ENCODE measurements at places on chromosomes 5 and 9.

GRCh38 chr9:94703488-94704140 is 22.9 kb upstream of the AOPEP start:
- DNase-seq, result no peak

GRCh38 chr9:127081250-127082185 is 40.9 kb downstream of the ANGPTL2 start:
- DNase-seq, result no peak

DNA sequence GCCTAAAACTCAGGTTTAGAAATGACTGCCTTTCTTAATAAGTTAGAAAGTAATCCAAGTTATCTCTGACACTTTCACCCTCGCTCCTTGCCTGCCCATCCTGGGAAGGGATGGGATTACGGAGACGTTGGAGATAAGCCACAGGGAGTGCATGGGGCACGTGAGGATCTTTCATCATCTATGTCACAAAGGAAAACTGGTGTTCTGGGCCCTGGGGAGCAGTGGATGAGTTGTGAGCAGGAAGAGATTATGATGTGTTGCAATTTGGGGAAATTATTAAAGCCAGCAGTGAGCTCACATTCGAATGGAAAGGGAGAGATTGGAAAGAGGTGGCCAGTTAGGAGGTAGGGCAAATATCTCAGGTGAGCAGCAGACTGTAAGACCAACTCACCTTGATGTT is 12.8 kb downstream of the AFAP1L1 start:
- DNase-seq, result no peak

DNA sequence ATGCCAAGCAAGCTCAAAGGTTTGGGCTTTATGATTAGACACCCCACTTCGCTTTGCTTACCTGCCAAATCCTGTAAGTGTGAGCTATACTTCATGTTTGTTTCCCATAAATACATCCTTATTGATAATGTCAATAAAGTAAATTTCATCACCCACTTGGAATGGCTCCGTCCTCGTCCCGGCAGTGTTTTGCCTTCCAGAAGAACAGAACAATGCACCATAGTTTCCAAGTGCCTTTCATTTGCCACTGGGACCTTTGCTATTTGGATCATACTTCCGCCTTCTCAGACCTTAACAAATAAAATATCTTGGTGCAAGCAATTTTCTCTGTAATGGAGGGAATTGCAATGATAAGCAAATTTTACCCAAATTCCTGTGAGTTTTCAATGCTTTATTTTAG is 229.3 kb downstream of the PIK3R1 start:
- no peak for DNase-seq

- no peak for DNase-seq
Observed at GRCh38 chr5:157582731-157583620, 7.4 kb upstream of the ADAM19 start.

DNA sequence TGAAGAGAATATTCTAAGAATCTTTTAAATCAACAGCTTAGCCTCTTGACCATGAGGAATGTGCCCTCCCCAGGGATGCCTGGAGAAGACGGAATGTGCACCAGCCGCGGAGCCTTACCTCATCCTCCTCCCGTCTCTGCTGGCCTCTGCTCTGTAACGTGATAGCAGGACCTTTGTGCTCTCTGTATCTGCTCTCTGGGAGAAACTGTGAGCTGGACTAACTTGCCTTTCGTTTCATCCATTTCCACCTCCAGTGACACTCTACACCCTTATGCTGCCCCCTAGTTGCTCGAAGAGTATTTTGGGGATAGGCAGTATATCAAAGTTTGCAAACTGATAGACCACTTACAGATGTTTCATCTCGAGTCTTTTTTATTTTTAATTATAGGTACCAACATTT is 141.4 kb downstream of the NPR3 start:
- DNase-seq, result no peak

DNA sequence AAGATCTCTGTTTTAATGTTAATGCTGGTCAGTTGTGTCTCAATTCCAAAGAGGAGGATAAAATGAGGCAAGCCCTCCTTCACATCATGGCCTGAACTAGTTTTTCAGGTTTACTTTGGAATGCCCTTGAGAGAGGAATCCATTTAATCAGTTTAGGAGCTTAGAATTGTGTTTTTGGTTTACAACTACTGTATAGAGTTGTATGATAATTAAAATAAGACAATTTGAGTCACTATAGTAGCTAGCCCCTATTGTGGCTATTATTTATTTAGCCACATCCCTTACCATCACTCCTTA is 107.8 kb upstream of the PRLR start:
- no peak for DNase-seq

GRCh38 chr9:3329361-3329760 is 196.4 kb downstream of the RFX3 start:
- no peak for DNase-seq

GRCh38 chr9:11356067-11356466 is 743.3 kb upstream of the PTPRD start:
- no peak for DNase-seq

GRCh38 chr9:14314424-14314928 is 535 bp upstream of the NFIB start:
- no peak for DNase-seq

DNA sequence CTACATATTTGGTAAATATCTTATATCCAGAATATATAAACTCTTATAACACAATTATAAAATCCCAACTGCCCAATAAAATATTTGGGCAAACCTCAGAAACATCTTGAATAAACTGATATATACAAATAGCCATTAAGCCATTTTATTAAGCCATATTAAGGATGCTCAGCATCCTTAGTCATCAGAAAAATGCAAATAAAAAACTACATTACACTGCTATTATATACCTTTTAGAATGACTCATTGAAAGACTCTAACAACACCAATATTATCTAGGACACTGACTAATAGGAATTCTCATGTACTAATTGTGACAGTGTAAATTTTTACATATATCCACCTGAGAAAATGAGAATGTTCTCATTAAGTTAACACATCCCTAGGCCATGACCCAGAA is 77.8 kb downstream of the CDH10 start:
- no peak for DNase-seq

DNA sequence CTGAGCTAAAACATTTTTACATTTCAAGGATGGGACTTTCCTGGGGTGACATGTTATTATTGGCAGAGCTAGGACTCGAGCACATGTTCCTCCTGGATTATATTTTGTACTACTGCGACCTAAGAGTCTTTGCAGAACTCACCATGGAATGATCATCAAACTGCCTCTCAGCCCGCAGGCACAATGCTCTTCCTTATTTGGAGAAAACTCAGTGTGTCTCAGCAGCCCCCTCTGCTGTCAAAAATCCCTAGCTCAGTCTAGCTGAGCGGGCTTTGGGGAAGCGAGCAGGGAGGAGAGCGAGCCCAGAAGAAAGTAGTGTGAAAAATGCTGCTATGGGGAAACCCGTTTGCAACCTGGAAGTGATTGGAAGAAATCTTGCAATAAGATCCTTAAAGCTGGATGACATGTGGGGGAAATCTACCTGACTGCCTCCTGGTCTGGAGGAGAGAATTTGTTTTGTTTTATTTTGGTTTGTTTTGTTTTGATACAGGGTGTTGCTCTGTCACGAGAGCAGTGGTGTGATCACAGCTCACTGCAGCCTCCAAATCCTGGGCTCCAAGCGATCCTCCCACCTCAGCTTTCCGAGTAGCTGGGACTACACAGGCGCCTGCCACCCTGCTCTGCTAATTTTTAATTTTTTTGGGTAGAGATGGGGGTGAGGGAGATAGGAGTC is 89.9 kb upstream of the CLINT1 start:
- peak; percentile 4 for DNase-seq

- no peak for DNase-seq
Observed at GRCh38 chr9:96565671-96566497, 53.8 kb downstream of the CDC14B start.

DNA sequence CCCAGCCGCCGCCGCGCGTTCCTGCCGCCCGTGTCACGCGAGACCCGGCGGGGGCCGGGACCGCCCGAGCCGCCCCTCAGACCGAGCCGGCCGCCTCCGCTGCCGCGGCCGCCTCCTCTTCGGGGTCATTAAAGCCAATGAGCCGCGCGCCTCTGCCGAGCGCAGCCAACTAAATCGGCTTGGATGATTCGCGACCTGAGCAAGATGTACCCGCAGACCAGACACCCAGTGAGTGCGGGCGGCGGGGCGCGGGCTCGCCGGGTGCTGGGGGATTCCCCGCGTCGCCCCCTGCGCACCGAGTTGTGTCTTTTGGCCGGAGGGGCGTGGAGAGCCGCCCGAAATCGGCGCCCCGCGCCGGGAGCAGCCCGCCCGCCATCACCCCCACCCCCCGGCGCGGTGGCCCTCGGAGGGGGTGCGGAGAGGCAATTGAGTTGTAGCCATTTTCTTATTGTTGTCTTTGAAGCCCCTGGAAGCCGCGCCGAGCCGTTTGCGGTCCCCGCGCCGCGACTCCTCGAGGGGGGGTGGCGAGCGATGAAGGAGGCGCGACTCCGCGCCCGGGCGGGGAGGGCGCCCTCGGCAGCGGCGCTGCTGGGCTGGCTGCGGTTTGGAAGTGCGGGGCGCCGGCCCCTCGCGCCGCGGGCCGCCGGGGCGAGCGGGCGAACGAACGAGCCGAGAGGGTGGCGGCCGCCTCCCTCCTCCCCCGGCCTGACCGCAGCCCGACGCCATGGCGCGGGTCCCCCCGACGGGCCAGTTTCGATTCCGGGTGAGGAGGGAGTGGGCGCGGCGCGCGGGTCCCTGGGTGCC is 1.0 kb downstream of the TLE4 start:
- DNase-seq, result no peak

GRCh38 chr5:172593721-172594235 is 47.3 kb upstream of the NEURL1B start:
- no peak for DNase-seq

- no peak for DNase-seq
Observed at GRCh38 chr9:131731644-131732043, 8.2 kb downstream of the RAPGEF1 start.

DNA sequence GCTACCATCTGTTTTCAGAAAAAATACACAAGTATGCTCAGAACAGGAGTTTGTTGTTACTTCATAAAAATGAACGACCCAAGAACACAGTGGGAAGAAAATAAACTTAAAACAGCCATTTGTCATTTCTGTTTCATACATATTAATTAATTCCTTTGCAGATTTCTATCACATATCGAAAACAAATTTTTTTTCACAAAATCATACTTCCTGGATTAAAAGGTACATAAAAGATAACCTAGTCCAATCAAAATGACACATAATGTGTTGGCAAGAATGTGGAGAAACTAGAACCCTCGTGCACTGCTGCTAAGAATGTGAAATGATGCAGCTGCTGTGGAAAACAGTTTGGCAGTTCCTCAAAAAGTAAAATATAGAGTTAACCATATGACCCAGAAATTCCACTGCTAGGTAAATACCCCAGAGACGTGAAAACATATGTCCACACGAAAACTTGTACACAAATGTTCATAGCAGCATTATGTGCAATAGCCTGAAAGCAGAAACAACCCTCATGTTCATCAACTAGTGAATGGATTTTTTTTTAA is 46.0 kb downstream of the MYO10 start:
- DNase-seq, result no peak

GRCh38 chr9:18366184-18366583 is 107.8 kb upstream of the ADAMTSL1 start:
- DNase-seq, result no peak

DNA sequence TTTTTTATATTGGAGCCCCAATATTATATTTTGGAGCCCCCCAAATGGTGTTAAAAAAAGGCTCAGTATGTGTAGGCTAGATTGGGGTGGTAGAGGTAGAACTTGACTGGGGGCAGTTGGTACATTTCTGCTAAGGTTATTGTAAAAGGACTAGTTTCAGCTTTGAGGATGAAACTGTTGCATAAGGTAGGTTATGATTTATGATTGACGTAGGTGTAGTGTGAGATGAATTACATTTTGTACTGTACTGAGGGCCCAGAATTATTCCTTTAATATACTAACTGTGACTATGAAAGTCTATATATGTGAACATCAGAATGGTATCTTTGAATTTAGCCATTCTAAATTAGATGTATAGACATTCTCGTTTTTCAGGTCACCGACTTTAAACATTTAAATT is 3.6 kb downstream of the RIC1 start:
- DNase-seq, result no peak

GRCh38 chr9:136994180-136994887 is 2.0 kb downstream of the CLIC3 start:
- no peak for DNase-seq

DNA sequence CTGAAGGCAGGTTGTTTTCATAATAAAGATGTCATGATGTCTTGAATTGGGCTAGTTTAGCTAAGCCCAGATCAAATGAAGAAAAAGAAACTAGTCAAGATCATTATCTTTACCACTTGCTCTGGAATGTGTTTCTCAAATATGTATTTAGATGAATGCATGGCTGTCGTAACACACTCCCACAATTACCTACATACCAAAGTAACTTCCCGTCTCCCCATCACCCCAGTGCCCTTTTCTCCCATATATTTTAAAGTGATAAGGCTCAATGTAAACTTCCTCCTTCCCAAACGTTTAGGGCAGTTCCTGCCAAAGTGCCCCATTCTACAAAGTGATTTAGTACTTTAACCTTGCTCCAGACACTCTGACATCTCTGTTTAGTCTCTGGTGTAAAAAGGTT is 61.4 kb downstream of the SLC1A3 start:
- no peak for DNase-seq

- no peak for DNase-seq
Observed at GRCh38 chr5:96006291-96006690, 44.6 kb upstream of the ELL2 start.

- DNase-seq, result no peak
Observed at GRCh38 chr5:180977852-180978251, 10.8 kb upstream of the BTNL3 start.

GRCh38 chr5:138528208-138528607 is 14.8 kb downstream of the ETF1 start:
- DNase-seq, result no peak

- no peak for DNase-seq
Observed at GRCh38 chr9:86464242-86464641, 110.0 kb upstream of the TUT7 start.

DNA sequence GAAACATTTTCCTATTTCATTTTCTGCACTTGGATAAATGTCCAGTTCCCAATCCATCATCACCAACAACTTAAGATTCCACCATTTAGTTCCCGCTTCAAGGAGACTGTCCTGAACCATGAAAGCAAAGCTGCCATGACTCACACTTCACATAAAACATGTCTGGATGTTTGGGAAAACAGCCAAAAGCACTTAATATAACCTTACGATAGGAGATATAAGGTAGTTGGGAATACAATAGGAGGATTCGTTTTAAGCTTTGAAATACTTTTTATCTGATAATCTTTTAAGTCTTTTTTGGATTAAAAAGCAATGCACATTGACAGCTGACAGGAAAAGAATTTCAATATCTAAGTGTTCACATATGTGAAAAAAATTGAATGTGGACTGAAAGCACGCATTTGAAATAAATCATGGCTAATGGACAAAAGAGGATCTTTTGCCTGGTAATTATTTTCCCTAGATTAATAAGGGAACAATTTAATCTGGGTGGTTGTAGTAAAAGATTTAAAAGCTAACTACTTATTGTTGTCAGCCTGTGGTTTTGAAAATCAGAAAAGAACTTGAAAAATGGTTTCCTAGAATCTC is 17.3 kb upstream of the TGFBI start:
- DNase-seq, result no peak
